Mucosa of gallbladder (tissue), 1 donor: ENCODE measurements at places on chromosomes 1 and 21.

- no peak for DNase-seq
Measured at GRCh38 chr1:214859647-214860046, 222.9 kb upstream of the KCNK2 start.

GRCh38 chr1:27622828-27623227 lies 12.2 kb downstream of the FGR start:
- no peak for DNase-seq

DNA sequence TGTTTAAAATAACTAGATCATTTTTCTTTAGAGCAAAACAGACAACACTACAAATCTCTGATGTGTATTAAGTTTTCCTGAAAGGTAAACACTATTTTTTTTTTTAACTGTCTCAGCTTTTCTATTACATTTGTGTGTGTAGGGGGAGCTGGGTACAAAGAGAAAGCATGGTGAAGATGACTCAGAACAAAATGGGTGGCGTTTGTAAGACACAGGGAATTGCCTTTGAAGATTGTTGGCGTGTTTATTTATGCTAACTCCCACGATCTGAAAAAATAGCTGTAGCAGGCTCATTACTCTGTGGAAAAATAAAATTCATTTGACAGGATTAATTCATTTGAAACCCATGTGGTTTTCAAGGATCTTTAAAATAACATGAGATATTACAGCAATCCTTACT lies 285.1 kb downstream of the RYR2 start:
- no peak for DNase-seq

GRCh38 chr1:79069828-79070227 lies 63.3 kb upstream of the ADGRL4 start:
- DNase-seq, result no peak
